ENCODE measurements at places on chromosomes 13 and 19. TPM values are rescaled to one million over a fixed set of nuclear protein-coding genes. Genes with fewer than 3 reads are reported as not detected.

GRCh38 chr13:72221276-72221962 is 354.4 kb upstream of the DACH1 start:
- no peak overlapping the region for H3K4me3 ChIP-seq
- H3K4me1 ChIP-seq: no peaks in the 10 kb centered on the region
- H3K27me3 ChIP-seq: no peaks in the 10 kb centered on the region

The ZNF682 gene
- 4.7 TPM for total RNA-seq

- H3K36me3 ChIP-seq: no peaks in the 10 kb centered on the region
- H3K27ac ChIP-seq: no peak overlapping the region
- DNase-seq: no peak
- H3K27me3 ChIP-seq: no peaks in the 10 kb centered on the region
- no peaks in the 10 kb centered on the region for H3K4me1 ChIP-seq
Measured at GRCh38 chr13:91024157-91024792, 323.2 kb upstream of the MIR17HG start.

The ZNF296 gene
- total RNA-seq: 4.7 TPM

- peak overlapping the region; percentile 71 for H3K4me3 ChIP-seq
- H3K27ac ChIP-seq: peak overlapping the region; percentile 90
- peaks cover 33% of the 10 kb centered on the region for H3K4me1 ChIP-seq
- no peaks in the 10 kb centered on the region for H3K27me3 ChIP-seq
- no peak for DNase-seq
- H3K36me3 ChIP-seq: peaks cover 12% of the 10 kb centered on the region
Measured at GRCh38 chr13:46296115-46296822, 84.5 kb downstream of the LRRC63 start.

The BEST2 gene
- total RNA-seq: not detected

- peak overlapping the region; percentile 85 for H3K4me3 ChIP-seq
- peaks cover 58% of the 10 kb centered on the region for H3K36me3 ChIP-seq
- H3K27ac ChIP-seq: peak overlapping the region; percentile 87
- H3K27me3 ChIP-seq: no peaks in the 10 kb centered on the region
- no peak for DNase-seq
Measured at GRCh38 chr19:42202290-42202880, 15.1 kb downstream of the DEDD2 start.

The CNN1 gene
- total RNA-seq: not detected

- peaks cover 58% of the 10 kb centered on the region for H3K4me1 ChIP-seq
- no peaks in the 10 kb centered on the region for H3K27me3 ChIP-seq
- peak overlapping the region; percentile 51 for H3K4me3 ChIP-seq
- peak overlapping the region; percentile 2 for H3K27ac ChIP-seq
Measured at GRCh38 chr13:99067159-99067985, 89.5 kb upstream of the DOCK9 start.

The SIGLECL1 gene
- total RNA-seq: not detected

The SLC1A5 gene
- 220 TPM for total RNA-seq

The ZNF625 gene
- total RNA-seq: 3.0 TPM

- H3K4me1 ChIP-seq: peaks cover 48% of the 10 kb centered on the region
- no peaks in the 10 kb centered on the region for H3K27me3 ChIP-seq
- H3K4me3 ChIP-seq: peak overlapping the region; percentile 14
- peak overlapping the region; percentile 13 for H3K27ac ChIP-seq
- DNase-seq: no peak
Measured at GRCh38 chr13:46605825-46606554, 53.0 kb downstream of the LRCH1 start.

The PDE4A gene
- total RNA-seq: 55.3 TPM

DNA sequence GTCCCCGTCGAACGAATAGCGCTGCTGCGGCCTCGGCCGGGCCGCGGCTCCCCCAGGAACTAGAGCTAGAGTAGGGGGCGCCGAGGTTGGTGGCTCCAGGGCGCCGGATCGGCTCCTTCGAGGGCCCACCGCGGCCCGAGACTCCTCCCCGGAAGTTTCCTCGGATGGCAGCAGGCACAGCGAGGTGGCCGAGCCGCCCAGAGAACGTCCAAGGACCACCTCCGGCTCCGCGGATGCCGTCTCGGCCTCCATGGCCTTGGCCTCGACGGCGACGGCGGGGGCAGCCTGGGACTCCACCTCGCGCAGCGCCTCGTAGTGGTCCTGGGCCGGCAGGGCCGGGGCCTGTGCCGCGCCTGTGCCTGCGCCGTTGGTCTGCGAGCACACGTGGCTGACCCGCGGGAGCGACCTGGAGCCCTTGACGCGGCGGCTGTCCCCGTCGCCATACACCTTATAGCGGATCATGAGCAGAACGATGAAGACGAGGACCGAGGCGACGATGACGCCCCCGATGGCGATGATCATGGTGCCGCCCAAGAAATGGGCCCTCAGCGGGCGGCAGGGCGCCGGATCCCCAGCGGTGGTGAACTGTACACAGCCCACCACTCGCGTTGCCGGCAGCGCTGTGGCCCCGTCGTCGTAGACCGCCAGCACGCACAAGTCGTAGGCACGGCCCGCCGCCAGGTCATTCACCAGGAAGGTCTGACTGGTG is 11.8 kb downstream of the IFNL1 start:
- H3K36me3 ChIP-seq: peaks cover 26% of the 10 kb centered on the region
- DNase-seq: no peak
- no peaks in the 10 kb centered on the region for H3K4me1 ChIP-seq
- H3K27me3 ChIP-seq: no peaks in the 10 kb centered on the region
- no peak overlapping the region for H3K4me3 ChIP-seq
- no peak overlapping the region for H3K27ac ChIP-seq

The TMEM238 gene
- 9.7 TPM for total RNA-seq
